ENCODE measurements at places on chromosomes 7 and 10. TPM values are rescaled to one million over a fixed set of nuclear protein-coding genes. Genes with fewer than 3 reads are reported as not detected.
A peak's percentile ranks its signal among the peaks of the same experiment; 100 is the strongest.

DNA sequence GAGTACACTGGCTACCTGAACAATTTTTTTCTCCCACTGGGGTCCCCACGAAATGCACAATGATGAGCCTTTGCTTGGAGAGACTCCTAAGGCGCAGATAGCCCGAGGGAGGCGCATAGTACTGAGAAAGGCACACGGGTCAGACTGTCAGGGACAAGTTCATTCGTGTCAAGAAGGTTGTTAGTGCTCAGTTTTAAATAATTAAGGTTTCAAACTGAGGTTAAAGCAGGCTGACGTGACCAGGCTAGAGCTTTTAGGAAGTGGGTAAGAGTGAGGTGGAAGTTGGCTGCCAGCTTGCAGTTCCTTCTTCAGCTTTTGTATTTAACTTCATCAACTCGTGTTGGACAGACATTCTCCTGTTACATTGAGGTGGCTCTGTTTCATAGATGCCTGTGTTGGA, 31.6 kb downstream of the RBM33 start:
- no peak for DNase-seq
- H3K36me3 ChIP-seq = no peaks in the 10 kb centered on the region
- H3K27ac ChIP-seq = no peak overlapping the region
- H3K27me3 ChIP-seq = no peaks in the 10 kb centered on the region
- no peak overlapping the region for H3K4me3 ChIP-seq

DNA sequence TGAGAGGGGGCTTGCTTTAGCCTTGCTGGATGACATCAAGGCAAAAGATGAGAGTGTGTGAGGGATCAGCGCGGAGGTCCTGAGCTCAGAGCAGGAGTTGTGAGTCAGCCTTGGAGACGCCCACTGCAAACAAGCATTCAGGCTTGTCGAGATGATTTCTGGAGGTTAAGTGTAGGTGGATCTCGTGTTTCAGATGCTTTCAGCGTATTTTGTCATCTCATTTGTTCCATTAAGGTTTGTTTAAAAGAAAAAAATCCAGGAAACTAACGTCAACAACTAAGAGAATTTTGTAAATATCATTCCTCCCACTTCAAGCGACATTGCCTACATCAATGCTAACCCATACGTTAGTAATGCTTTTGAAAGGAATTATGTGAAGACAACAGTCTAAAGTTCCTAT, 715.4 kb upstream of the NRP1 start:
- peaks cover 5% of the 10 kb centered on the region for H3K36me3 ChIP-seq
- H3K4me3 ChIP-seq = peak overlapping the region; percentile 48
- peak; percentile 38 for DNase-seq
- no peak overlapping the region for H3K27ac ChIP-seq
- H3K27me3 ChIP-seq = peaks cover 31% of the 10 kb centered on the region
- peaks cover 11% of the 10 kb centered on the region for H3K4me1 ChIP-seq

- no peak overlapping the region for H3K27ac ChIP-seq
- DNase-seq = no peak
- H3K4me3 ChIP-seq = no peak overlapping the region
- no peaks in the 10 kb centered on the region for H3K4me1 ChIP-seq
Measured at GRCh38 chr10:34727595-34728033, 87.5 kb downstream of the PARD3 start.

GRCh38 chr10:51773681-51774080, 74.3 kb upstream of the CSTF2T start:
- H3K27ac ChIP-seq = peak overlapping the region; percentile 25
- no peaks in the 10 kb centered on the region for H3K4me1 ChIP-seq
- DNase-seq = no peak
- H3K27me3 ChIP-seq = peaks cover 4% of the 10 kb centered on the region

DNA sequence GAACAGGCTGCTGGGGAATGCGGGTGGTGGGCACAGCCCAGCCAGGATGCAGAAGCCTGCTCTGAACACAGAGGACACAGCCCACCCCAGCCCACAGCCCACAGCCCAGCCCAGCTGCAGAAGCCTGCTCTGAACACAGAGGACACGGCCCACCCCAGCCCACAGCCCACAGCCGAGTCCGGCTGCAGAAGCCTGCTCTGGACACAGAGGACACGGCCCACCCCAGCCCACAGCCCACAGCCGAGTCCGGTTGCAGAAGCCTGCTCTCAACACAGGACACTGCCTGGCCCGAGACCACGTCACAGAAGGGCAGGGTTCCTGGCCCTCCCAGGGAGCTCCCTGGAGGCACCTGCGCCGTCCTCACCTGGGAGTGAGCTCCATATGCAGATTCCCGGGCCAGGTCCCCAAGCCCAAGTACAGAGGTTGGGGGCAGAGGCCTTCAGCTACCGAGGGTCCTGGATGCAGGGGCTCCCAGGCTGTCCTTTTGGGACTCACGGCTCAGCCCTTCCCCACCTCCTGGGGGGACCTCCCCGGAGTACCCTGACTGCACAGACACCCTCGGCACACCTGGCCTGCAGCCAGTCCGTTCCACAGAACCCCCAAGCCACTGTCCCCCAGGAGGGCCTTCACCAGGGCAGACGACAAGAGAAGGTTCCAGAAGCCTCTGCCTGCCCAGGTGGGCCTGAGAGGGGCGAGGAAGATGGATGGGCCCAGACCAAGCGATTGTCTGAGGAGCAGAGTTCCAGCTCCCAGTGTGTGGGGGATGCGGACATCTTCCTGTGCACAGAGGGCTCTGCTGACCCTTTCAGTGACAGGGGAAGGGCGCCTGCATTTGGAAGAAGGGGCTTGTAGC, 23.7 kb upstream of the FOXL3 start:
- no peak overlapping the region for H3K4me3 ChIP-seq
- no peak overlapping the region for H3K27ac ChIP-seq

DNA sequence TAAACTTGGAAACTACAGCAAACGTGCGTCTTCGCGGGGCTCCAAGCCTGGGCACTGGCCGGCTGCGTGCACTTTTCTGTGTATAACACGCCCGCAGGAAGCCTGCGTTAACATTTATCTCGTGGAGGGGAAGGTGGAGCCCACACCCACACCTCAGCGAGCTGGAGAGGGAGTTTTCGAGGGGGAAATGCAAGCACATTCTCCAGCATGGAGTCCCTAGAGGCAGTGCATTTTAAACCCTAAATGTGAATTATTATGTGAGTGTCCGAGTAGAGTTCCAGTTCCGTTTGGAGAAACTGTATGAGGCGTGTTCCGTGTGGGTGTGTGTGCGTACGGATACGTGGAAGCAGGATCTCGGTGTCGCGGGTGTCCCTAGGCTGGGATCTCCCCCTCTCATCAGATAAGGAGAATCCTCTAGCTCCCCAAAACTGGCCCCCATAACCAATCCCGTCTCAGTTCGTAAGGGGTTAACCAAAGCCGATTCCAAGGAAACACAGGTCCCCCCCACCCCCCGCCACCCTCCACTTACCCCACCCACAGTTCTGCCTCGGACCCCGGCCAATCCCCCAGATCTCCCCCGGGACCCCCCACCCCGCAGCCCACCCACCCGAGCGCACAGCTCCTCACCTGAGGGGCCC, 403 bp downstream of the CDK6 start:
- DNase-seq = peak; percentile 62
- peaks cover 16% of the 10 kb centered on the region for H3K27me3 ChIP-seq
- peaks cover 30% of the 10 kb centered on the region for H3K4me1 ChIP-seq
- H3K36me3 ChIP-seq = peaks cover 32% of the 10 kb centered on the region

DNA sequence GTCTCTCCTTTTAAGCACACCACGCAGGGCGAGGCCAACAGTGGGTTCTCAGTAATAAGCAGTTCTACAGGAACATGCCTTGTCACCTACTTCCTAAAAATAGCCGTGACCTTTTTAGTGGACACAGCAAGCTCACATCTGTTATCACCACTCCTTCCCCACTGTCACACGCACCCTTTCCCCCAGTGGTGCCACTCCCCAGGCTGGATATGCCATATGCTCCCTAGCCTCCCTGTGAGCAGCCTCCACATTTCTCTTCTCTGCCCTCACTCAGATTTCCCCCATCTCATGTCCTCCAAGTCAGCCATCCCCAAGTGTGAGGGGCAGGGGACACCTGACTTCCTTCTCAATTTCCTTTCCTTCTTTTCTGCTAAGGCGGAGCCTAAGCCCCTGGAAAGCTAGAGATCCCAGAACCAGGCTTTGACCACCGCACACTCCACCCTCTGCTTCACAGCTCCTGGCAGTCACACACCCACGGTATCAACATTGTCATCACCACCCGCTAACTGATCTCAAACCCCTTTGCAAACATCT, 3.7 kb downstream of the ANXA11 start:
- peak overlapping the region; percentile 87 for H3K4me3 ChIP-seq
- no peaks in the 10 kb centered on the region for H3K27me3 ChIP-seq
- no peak for DNase-seq
- peak overlapping the region; percentile 82 for H3K27ac ChIP-seq
- peaks cover 81% of the 10 kb centered on the region for H3K4me1 ChIP-seq

DNA sequence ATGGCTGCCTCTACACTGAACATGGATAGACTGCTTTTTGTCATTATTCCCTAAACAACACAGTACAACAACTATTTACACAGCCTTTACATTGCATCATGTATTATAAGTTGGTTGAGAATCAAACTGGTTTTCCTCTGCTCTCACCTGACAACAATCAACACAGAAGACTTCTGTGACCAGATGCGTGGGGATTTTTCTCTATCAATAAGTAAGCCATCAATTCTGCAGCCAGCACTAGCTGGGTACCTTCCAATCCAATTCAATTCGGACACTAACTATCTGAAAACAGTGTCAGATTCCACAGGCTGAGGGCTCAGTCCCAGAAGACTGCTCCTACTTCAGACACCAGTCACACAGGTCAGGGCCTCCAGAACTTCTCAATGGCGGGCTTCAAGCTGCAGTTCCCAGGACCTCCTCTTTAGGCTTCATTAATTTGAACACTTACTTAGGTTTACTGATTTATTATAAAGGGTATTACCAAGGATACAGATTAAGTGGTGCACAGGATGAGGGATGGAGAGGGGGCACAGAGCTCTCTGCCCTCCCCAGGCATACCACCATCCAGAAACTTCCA, 36.4 kb upstream of the ASL start:
- H3K27me3 ChIP-seq = peaks cover 21% of the 10 kb centered on the region
- H3K4me1 ChIP-seq = no peaks in the 10 kb centered on the region
- H3K36me3 ChIP-seq = no peaks in the 10 kb centered on the region
- H3K27ac ChIP-seq = no peak overlapping the region
- H3K4me3 ChIP-seq = no peak overlapping the region
- DNase-seq = no peak

DNA sequence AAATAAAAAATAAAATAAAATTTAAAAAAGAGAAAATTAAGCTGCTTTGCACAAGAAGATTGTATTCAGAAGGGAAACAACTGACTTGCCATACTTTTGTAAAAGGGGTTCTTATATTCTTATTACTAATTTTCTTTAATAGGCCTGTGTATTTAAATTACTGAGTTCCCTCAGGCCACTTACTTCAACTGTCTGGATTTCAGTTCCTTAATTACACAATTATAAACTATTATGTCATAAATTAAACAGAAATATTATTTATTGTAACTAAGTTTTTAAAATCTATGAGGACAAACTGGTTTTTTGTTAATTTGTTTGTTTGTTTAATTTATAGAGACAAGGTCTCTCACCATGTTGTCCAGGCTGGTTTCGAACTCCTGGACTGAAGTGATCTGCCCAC, 22.4 kb upstream of the MICU1 start:
- no peaks in the 10 kb centered on the region for H3K4me1 ChIP-seq
- no peaks in the 10 kb centered on the region for H3K27me3 ChIP-seq
- H3K4me3 ChIP-seq = no peak overlapping the region
- DNase-seq = no peak

DNA sequence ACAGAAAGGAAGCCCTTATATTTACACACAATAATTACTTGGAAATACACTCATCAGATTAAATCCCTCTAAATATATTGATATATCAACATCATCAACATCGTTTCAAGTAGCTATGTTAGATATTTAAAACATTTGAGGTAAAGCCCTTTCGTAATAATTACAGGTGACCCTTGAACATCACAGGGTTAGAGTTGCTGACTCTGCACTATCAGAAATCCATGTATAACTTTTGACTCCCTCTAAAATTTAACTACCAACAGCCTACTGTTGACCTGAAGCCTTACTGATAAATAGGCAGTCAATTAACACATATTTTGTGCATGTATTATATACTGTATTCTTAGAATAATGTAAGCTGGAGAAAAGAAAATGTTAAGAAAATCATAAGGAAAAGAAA, 34.6 kb upstream of the LRRN3 start:
- no peaks in the 10 kb centered on the region for H3K27me3 ChIP-seq
- H3K36me3 ChIP-seq = peaks cover 2% of the 10 kb centered on the region
- DNase-seq = no peak
- H3K4me1 ChIP-seq = peaks cover 16% of the 10 kb centered on the region

DNA sequence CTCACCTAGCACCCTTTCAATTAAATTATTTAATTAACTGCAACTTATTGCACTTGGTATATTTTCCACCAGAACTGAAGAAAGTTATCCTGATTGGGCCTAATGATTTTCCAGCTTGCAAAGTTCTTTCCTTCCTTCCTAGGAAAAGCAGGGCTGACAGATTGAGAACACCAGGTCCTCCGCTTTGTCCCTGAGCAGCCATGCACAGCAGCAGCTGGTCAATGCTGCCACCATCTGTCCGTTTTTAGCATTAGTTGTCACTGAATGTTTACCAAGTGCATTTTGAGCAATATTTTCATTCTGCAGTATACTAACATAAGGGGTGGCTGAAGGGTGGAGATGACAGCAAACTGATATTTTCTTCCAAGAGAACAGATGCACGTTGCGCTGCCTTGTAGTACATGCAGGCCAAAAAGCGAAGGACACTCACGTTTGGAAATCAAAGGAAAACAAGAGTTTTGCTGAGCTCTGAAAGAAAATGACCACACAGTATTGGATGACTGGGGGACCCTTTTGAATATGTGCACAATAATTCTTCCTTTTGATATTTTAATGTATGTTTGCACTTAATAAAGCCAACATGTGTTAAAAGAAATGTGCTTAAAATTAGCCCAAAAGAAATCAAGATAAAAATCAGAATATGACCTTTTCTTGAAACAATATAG, 248.8 kb upstream of the PTN start:
- no peak overlapping the region for H3K27ac ChIP-seq
- peaks cover 18% of the 10 kb centered on the region for H3K27me3 ChIP-seq
- peak; percentile 2 for DNase-seq
- H3K4me3 ChIP-seq = no peak overlapping the region
- H3K36me3 ChIP-seq = no peaks in the 10 kb centered on the region
- H3K4me1 ChIP-seq = no peaks in the 10 kb centered on the region

DNA sequence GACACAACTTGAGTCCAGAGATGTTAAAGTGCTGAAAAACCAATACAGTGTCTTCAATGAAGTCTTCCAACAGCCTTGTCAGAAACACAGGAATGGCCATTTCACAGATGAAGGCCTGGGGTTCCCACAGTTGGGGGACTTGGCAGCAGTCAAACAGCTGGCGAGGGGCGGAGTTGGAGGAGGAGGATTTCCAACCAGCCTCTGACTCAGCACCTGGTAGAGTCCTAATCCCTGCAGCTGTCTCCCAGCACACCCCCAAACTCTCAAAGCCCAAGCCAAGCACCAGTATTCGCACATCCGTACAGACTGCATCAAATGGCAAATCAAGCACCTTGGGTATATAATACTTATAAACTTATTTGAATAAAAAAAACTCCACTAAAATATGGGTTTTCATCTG, 28.0 kb downstream of the CTBP2 start:
- H3K36me3 ChIP-seq = no peaks in the 10 kb centered on the region
- peaks cover under 1% of the 10 kb centered on the region for H3K27me3 ChIP-seq
- no peak overlapping the region for H3K27ac ChIP-seq
- no peak overlapping the region for H3K4me3 ChIP-seq

GRCh38 chr7:107579554-107579884, 527 bp upstream of the BCAP29 start:
- peaks cover 28% of the 10 kb centered on the region for H3K4me1 ChIP-seq
- no peaks in the 10 kb centered on the region for H3K27me3 ChIP-seq
- no peak for DNase-seq

The SPDYE1 gene
- total RNA-seq = not detected

The MSS51 gene
- 3.8 TPM for total RNA-seq

The SMURF1 gene
- 18.8 TPM for total RNA-seq

Data from activated T-cell treated with anti-CD3 and anti-CD28 coated beads, Interleukin-2, amount 50 U/mL, for 72 hours (primary cell).